ENCODE measurements at places on chromosomes 11 and 22. TPM values are rescaled to one million over a fixed set of nuclear protein-coding genes. Genes with fewer than 3 reads are reported as not detected.

CDC42EP2 gene
- total RNA-seq, result 20.6 TPM

- H3K27me3 ChIP-seq, result peaks cover 6% of the 10 kb centered on the region
- DNase-seq, result no peak
- no peak overlapping the region for H3K4me3 ChIP-seq
- no peaks in the 10 kb centered on the region for H3K4me1 ChIP-seq
- H3K27ac ChIP-seq, result no peak overlapping the region
Observed at GRCh38 chr11:17695454-17696441, 23.6 kb upstream of the MYOD1 start.

DNA sequence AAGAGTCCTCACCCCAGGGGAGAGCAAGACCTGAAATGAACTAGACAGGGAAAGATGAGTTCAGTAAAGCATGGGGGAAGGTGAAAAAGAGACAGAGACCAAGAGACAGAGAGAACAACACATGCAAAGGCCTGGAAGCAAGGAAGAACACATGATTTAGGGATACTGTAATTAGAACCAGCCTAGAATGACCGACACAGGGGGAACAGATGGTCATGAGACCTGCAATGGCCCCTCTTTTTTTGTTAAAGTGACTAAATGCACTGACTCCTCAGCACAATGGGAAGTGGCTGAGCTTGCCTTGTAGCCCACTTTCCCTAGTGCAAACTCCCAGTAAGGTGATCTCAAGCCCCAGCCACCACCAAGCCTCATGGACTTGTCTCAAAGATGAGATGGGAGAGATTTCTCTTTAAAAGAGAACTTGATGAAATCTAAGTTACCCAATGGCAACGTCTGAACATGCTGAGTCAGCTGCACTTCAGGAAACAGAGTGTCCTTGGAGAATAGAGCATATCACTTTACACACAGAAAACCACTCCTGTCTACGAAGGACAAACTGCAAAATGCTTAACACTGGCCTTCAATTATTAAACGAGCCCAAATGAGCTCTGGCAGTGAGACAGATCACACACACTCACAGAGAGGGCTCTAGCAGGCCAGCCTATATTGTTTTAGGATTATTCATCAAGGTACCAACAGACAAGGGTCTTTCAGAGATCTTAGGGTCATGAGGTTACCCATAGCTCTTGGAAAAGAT lies 91.0 kb downstream of the SERGEF start:
- no peak overlapping the region for H3K4me3 ChIP-seq
- DNase-seq, result no peak
- H3K27me3 ChIP-seq, result no peaks in the 10 kb centered on the region
- no peaks in the 10 kb centered on the region for H3K36me3 ChIP-seq

- peak overlapping the region; percentile 58 for H3K4me3 ChIP-seq
- peak overlapping the region; percentile 41 for H3K27ac ChIP-seq
- no peaks in the 10 kb centered on the region for H3K4me1 ChIP-seq
- no peaks in the 10 kb centered on the region for H3K27me3 ChIP-seq
- no peaks in the 10 kb centered on the region for H3K36me3 ChIP-seq
- DNase-seq, result no peak
Observed at GRCh38 chr11:105611572-105612441, 1.9 kb downstream of the GRIA4 start.

DNA sequence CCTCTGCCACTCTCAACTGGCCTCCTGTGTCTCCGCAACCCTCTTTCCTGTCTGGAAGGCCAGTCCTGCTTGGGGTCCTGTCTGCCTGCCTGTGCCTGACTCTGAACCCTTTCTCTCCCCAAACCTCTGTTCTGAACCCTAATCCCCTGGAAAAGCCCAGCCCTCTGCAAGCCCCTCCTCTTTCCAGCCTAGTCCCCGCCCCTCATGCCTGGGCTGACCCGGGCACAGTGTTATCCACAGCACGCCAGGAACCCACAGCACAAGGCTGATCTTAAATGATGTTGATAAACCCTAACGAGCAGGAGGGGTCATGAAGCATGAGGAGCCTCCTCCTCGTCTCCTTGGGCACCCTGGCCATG lies at the start of gene IFITM10:
IFITM10 (minus strand) TSS at position 115 of the 359 bp plus-strand sequence. CDS start 153 bp downstream, outside the sequence.
- peaks cover 35% of the 10 kb centered on the region for H3K36me3 ChIP-seq
- H3K4me3 ChIP-seq, result peak within 1 kb of the TSS; percentile 68
- peaks cover 18% of the 10 kb centered on the region for H3K4me1 ChIP-seq

- H3K27me3 ChIP-seq, result no peaks in the 10 kb centered on the region
- no peak for DNase-seq
- peaks cover 44% of the 10 kb centered on the region for H3K36me3 ChIP-seq
- no peak overlapping the region for H3K27ac ChIP-seq
- no peak overlapping the region for H3K4me3 ChIP-seq
Observed at GRCh38 chr11:65032216-65032615, 5.0 kb downstream of the SNX15 start.

NAALAD2 gene
- not detected for total RNA-seq

GRCh38 chr11:134289789-134290188 lies 13.6 kb downstream of the GLB1L3 start:
- H3K36me3 ChIP-seq, result no peaks in the 10 kb centered on the region
- H3K4me1 ChIP-seq, result no peaks in the 10 kb centered on the region
- H3K4me3 ChIP-seq, result no peak overlapping the region
- H3K27ac ChIP-seq, result no peak overlapping the region
- no peak for DNase-seq
- no peaks in the 10 kb centered on the region for H3K27me3 ChIP-seq

NPAS4 gene
- total RNA-seq, result 5.0 TPM

DNA sequence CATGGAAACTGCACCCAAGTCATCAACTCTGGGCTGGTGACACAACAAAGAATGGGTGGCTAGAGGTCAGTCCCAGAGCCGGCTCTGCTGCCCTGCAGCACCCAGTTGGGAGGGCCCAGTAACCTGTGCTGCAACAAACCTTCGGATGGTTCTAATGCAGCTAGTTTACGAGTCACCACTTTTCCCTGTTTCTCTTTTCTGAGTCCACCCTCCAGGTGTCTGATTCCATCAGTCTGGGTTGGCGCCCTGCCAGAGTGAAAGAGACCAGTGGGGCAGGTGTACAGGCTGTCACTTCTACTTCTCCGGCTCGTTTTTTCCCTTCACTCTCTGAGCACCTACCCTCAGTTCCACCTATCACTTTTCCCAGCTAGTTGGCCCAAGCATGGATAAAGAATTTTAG lies 572.9 kb downstream of the NTM start:
- H3K4me1 ChIP-seq, result no peaks in the 10 kb centered on the region
- no peak overlapping the region for H3K27ac ChIP-seq
- H3K4me3 ChIP-seq, result no peak overlapping the region
- no peak for DNase-seq

OR2AG1 gene
- not detected for total RNA-seq

MUC2 gene
- total RNA-seq, result 0.11 TPM

DNA sequence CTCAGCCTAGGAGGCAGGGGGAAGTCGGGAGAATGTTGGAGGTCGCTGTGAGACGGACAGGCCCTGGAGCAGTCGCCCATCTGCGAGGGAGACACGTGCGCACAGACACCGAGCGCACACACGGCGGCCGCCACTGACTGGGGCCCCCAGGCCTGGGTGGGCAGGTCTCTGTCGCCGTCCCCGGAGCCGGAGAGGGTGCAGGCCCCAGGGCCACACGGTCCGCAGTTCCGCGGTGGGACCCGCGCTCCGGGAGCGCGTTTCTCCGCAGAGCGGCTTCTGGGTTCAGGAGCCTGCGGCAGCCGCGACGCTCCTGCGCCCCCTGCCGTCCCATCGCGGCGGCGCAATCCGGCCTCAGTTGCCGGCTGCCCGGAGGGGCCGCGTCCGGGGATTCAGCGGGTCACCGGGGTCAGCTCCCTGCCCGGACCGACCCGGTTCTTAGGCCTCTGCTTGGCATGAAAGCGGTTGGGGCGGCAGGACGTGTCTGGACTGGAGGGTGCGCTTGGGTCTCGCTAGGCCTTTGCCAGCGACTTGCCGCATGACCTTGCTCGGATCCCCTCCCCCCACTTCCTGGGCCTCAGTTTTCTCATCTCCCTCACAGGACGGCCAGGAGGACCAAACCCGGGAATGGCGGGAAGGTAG lies 31.2 kb downstream of the PDE2A start:
- no peaks in the 10 kb centered on the region for H3K36me3 ChIP-seq
- peaks cover 5% of the 10 kb centered on the region for H3K4me1 ChIP-seq
- H3K27ac ChIP-seq, result peak overlapping the region; percentile 35
- peaks cover 9% of the 10 kb centered on the region for H3K27me3 ChIP-seq
- H3K4me3 ChIP-seq, result peak overlapping the region; percentile 62

DNA sequence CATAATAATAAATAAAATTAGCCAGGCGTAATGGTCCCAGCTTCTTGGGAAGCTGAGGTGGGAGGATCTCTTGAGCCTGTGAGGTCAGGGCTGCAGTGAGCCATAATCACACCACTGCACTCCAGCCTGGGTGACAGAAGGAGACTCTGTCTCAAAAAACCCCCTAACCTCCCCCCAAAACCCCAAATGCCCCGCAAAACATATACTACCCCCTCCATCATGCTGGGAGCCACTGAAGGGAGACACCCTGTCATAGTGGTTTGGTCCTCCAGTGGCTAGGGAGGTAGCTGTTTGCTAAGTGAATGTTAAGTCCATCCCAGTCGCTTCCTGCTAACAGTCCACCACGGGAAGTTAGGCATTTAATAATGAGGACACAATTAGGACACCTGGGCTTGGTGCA lies 125.0 kb downstream of the ABTB2 start:
- H3K4me1 ChIP-seq, result peaks cover 4% of the 10 kb centered on the region
- H3K27me3 ChIP-seq, result no peaks in the 10 kb centered on the region
- H3K36me3 ChIP-seq, result no peaks in the 10 kb centered on the region
- DNase-seq, result no peak
- no peak overlapping the region for H3K4me3 ChIP-seq
- H3K27ac ChIP-seq, result no peak overlapping the region

RAPSN gene
- not detected for total RNA-seq

GRCh38 chr11:37755521-37755920 lies 1157.5 kb upstream of the RAG2 start:
- H3K4me3 ChIP-seq, result no peak overlapping the region
- no peaks in the 10 kb centered on the region for H3K4me1 ChIP-seq
- no peaks in the 10 kb centered on the region for H3K27me3 ChIP-seq
- no peaks in the 10 kb centered on the region for H3K36me3 ChIP-seq

DNA sequence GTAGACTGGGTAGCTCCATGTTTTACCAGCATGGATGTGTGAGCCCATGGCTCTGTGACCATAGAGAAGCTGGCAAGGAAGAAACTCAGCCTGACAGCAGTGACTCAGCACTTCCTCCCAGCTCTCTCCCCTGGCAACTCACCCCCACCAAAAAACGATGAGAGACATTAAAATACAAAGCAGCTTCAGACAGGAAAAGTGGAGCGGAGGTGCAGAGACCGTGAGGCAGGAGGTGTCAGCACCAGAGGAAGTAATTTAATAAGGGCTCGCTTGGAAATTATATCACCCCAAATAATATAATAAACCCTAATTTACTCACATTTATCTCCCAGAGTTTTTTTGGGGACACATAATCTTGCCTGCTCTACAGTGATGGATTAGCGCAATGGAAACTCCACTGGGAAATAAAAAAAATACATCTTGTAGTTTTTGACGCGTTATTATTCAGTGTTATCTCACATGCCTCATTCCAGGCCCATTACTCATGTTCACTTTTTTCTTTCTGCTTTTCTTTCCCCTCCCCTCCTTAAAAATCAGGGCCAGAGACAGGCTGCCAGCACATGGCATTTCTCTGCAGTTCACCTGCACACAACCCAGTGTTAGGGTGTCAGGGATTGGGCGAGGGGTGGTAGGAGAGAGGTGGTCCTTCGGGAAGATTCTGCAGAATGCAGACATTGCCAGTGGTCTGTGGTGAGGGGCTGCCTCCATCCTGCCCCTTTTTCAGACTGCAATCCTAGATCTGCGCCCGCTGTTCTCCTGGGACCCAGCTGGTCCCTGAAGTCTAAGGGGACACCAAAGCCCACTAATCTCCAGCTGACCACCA lies 170.8 kb downstream of the BUD13 start:
- no peak overlapping the region for H3K27ac ChIP-seq
- no peak overlapping the region for H3K4me3 ChIP-seq
- DNase-seq, result no peak
- no peaks in the 10 kb centered on the region for H3K36me3 ChIP-seq

GRCh38 chr11:59142530-59143507 lies at the start of gene FAM111A:
TSS of gene FAM111A (plus strand) at chr11:59142856. CDS start at chr11:59148873, 6,017 bp downstream.
- H3K4me3 ChIP-seq, result peak within 1 kb of the TSS; percentile 90
- H3K36me3 ChIP-seq, result no peaks in the 10 kb centered on the region
- peak within 1 kb of the TSS; percentile 95 for H3K27ac ChIP-seq
- peaks cover 9% of the 10 kb centered on the region for H3K4me1 ChIP-seq

DNA sequence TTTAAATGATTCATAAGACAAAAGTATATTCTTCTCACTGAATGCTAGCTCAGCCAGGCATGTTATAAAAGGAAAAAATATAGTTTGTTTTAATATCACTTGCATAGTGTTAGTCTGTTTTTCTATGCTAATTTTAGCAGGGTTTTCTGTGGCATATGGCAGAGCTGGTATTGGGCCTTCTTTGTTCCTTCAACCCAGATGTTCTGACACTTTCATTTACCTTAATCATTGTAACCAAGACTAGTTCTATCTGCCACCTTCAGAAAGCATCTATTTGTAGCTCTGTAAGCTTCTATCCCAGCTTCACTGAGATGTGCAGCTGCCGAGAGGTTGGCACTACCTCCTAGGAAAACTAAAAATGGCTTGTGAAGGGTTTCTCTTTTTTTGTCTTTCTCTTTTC lies 338.7 kb downstream of the GUCY1A2 start:
- no peaks in the 10 kb centered on the region for H3K36me3 ChIP-seq
- H3K4me1 ChIP-seq, result no peaks in the 10 kb centered on the region
- H3K4me3 ChIP-seq, result no peak overlapping the region
- no peaks in the 10 kb centered on the region for H3K27me3 ChIP-seq
- DNase-seq, result no peak

DNA sequence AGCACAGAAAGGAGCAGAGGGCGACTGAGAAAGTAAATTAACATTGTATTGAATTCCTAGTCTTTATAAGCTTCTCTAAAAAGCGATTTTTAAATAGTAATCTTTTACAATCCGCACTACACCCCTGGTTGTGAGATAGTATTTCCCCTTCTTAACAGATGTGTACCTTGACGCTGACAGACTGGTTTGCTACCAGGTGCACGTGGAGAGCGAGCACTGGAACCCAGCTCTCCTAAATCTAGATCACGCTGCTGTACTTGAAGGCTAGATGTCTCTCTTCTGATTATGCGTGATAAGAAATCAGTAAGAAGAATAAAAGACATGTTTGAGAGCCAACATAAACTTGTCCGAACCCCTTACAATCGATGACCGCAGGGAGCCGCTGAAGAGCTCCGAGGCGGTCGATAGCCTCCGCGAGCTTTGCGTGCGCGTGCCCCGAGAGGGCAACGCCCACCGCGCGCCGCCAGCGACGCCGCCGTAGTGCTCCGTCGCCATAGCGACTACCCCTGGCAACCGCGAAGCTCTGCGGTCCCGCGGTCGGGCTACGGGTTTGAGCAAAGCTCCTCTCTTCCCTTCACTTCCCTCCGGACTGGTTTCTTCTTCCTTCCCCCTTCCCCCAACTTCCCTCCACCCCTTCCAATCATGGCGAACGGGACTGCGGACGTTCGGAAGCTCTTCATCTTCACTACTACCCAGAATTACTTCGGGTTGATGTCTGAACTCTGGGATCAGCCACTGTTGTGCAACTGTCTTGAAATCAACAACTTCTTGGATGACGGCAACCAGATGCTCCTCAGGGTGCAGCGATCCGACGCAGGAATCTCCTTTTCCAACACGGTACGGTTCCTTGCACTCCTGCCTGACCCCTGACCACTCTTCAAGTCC lies at the start of gene DYNC2H1:
DYNC2H1 (plus strand) TSS at position 494 of the 885 bp plus-strand sequence; CDS start at position 643, 149 bp downstream.
- DNase-seq, result no peak
- H3K4me3 ChIP-seq, result peak within 1 kb of the TSS; percentile 53
- H3K4me1 ChIP-seq, result no peaks in the 10 kb centered on the region
- peak within 1 kb of the TSS; percentile 44 for H3K27ac ChIP-seq
